ENCODE measurements at places on chromosomes 2 and 18. TPM values are rescaled to one million over a fixed set of nuclear protein-coding genes. Genes with fewer than 3 reads are reported as not detected.

GCG gene
- not detected for total RNA-seq

TEKT4 gene
- not detected for total RNA-seq

TMX3 gene
- total RNA-seq, result 39.6 TPM

- DNase-seq, result no peak
These were observed 426.2 kb downstream of the RIT2 start for GRCh38 chr18:42689310-42689709.

GRCh38 chr2:26561918-26562810, 79.0 kb downstream of the CIB4 start:
- peak; percentile 45 for DNase-seq

GRCh38 chr2:71832388-71832787, 315.3 kb downstream of the CYP26B1 start:
- no peak for DNase-seq

DNA sequence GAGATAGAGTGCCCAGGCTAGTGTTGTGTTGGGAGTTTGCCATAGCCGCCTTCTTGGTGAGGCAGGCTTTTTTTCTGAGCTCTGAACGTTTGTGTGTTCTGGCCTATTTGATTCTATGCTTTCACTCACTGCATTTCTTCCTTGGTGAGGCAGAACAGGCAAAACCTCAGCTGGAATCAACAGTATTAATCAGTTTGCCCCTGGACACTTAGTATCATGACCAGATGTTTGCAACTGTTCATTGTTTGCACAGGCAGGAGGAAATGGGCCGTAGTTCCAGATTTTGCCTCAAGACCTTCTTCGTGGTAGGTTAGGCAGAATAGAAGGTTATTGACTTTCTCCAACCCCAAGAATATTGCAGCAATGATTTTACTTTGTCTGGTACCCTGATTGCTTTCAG, 218.1 kb upstream of the RASGRP3 start:
- no peak for DNase-seq

GRCh38 chr18:40926679-40927078, 1028.4 kb upstream of the PIK3C3 start:
- no peak for DNase-seq

- no peak for DNase-seq
These were observed 121.3 kb upstream of the SYT4 start for GRCh38 chr18:43398601-43399000.

All from HCT116 (cell line).